HT-29 (cell line): ENCODE measurements at places on chromosomes 7 and 10.
A peak's percentile ranks its signal among the peaks of the same experiment; 100 is the strongest.

- DNase-seq = no peak
Measured at GRCh38 chr7:101625031-101625791, 3.9 kb downstream of the MYL10 start.

DNA sequence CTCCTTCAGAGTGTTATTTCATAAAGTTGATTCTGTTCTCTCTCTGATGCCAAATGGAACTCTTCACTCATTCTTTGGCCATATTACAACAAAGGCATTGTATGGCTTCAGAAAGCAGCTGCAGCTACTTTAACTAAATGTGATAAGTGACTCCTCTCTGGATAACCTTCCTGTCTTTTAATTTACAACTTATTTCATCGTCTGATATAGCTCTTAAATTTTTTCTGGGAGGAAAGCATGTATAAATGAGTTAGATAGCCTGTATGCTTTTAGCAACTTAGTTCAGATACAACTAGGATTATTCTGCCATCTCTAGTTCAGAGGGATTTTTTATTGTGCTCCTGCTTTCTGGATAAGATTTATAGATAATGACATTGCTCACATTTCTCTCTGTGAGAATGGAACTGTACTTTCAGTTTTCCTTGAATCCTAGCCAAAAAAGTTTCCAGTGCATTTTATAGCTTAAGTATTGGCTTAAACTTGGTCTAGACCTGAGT lies 57.5 kb downstream of the KLHDC10 start:
- no peak for DNase-seq

- no peak for DNase-seq
Measured at GRCh38 chr10:106278383-106278782, 886.1 kb downstream of the SORCS1 start.

DNA sequence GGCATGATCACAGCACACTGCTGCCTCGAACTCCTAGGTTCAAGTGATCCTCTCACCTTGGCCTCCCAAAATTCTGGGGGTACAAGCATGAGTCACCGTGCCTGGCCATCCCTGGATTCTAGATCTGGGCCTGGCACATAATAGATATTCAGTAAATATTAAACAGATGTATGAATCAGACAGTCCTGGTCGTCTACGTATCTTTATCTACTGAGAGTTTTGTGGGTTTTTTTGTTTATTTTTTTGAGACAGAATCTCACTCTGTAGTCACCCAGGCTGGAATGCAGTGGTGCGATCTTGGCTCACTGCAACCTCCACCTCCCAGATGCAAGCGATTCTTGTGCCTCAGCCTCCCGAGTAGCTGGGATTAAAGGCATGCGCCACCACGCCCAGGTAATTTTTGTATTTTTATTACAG lies 24.3 kb upstream of the ITGB1 start:
- no peak for DNase-seq

- no peak for DNase-seq
Measured at GRCh38 chr7:151377406-151377805, 32.4 kb downstream of the WDR86 start.

GRCh38 chr7:158382363-158383254 lies 205.0 kb downstream of the PTPRN2 start:
- no peak for DNase-seq

- no peak for DNase-seq
Measured at GRCh38 chr10:74011017-74011416, 13.1 kb downstream of the VCL start.

DNA sequence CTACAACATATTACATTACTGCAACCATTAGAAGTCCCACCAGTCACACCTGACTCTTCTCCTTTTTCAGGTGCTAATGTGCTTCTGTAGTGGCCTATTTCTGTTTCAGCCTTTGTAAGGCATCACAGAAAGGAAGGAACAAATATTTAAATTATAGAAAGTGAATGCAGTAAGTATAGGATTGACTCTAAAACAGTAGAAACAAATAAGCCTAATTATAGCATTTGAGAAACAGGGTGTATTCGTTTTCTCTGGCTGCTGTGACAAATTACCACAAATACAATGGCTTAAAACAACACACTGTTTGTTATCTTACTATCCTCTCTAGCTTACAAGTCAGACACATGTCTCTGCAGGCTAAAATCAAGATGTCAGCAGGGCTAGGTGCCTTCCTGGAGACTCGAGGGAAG lies 69.4 kb downstream of the CCSER2 start:
- DNase-seq = no peak

GRCh38 chr7:47361746-47362215 lies 220.1 kb downstream of the TNS3 start:
- peak; percentile 61 for DNase-seq

DNA sequence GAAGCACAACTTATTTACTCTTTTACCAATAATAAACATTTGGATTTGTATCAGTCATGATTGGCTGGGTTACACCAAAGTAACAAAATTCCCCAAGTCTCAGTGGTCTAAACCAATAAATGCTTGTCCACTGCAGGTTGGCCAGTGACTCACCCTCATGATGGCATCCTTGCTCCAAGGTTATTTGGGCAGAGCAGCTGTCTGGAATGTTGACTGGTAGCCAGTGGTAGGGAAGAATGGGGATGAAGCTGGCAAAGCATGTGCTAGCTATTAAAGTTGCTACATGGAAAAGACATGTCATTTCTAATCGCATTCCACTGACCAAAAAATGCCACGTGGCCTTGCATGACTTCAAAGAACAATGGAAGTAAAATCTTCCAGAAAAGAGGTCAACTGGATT lies 1168.7 kb upstream of the CELF2 start:
- DNase-seq = no peak
